ENCODE measurements at places on chromosomes 2 and 18.

GRCh38 chr18:11147371-11147951 is 1.9 kb downstream of the PIEZO2 start:
- peak; percentile 71 for DNase-seq

DNA sequence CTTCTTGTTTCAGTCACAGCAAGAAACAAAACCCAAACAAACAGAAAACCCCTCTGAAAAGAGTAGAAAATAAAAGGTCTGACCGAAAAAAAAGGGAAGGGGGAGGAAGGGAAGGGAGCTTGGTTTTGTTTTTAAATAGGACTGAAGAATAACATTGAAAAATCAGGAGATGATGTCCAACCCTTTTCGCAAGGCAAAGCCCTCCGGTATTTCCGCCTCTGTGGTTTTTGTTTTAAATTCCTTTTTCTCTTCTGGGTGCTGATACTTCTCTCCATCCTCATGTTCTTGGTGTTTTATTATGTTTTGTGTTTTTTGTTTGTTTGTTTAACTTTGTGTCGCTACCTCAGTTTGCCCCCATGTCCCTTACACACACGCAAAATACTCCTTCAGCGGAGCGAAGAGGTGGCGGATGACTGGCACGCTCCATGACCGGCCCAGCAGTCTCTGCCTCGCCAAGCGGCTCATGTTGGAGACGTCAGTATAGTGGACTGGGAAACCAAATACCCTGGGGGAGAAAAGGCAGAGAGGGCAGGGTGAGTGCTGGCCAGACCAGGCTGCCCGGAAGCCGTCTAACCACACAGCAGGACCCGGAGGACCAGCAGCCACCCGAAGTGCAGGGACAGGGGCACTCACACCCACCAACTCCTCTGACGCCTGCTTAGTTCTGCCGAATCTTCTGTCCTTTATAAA is 65.7 kb upstream of the POMC start:
- DNase-seq = no peak

- no peak for DNase-seq
Observed at GRCh38 chr18:30280186-30280585, 762.4 kb downstream of the DSC3 start.

DNA sequence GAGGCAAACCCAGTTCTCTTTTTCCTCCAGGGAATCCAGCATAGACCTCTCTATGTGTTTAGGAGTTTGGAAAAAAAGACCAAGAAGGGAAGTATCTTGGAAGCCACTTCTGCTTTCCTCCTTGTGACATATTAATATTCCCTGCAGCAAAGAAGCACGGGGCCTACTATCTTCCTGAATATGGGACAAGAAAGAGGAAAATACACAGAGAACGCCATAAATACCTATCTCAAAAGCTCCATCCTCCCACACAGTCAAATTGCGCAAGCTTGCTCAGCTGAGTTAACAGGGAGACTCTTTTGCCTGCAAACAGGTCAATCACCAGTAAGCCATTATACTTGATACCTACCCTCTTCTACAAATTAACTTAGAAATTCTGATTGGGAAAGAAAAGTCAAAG is 16.7 kb upstream of the RAPH1 start:
- no peak for DNase-seq

DNA sequence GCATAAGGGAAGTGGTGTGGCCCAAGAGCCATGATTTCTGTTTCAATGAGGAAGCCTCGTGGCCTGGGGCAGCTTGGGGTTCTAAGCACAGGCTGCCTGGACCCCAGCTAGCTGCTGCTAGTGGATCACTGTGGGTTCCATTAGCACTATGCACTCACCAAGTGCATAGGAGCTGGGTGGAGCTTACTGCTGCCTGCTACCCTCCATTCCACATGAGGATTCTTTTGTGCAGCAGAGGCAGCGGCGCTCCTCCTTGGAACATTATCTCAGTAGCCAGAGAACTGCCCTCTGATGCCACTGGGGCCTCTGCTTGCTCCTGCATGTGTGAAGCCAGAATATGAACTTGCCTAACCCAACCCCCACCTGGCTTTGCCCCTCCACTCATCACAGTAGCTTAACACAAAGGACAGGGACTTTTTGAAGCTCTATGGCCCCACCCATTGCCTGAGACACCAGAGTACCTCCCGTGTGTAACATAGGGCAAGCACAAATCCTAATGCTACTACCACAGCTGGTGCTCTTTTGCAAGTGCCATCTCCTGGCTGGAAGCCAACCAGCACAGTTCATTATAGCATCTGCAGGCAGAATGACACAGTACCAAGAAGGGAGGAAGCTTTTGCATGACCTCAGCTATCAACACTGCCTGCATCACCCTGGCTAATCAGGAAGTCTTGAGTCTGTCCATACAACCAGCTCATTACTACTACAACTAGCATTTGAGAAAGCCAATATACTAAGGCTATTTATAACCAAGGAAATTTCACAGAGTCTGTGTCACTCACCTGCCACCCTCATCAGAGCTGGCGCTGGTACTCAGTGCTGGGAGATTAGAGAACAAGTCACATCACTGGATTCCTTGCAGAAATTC is 297.0 kb upstream of the GULP1 start:
- DNase-seq = no peak

- DNase-seq = no peak
Observed at GRCh38 chr2:203909974-203910373, 26.6 kb upstream of the ICOS start.

GRCh38 chr2:128396946-128397345 is 78.3 kb upstream of the HS6ST1 start:
- no peak for DNase-seq

GRCh38 chr2:234674781-234675201 is 177.9 kb upstream of the ARL4C start:
- DNase-seq = no peak

- DNase-seq = no peak
Observed at GRCh38 chr2:169349535-169349934, 12.8 kb downstream of the LRP2 start.

DNA sequence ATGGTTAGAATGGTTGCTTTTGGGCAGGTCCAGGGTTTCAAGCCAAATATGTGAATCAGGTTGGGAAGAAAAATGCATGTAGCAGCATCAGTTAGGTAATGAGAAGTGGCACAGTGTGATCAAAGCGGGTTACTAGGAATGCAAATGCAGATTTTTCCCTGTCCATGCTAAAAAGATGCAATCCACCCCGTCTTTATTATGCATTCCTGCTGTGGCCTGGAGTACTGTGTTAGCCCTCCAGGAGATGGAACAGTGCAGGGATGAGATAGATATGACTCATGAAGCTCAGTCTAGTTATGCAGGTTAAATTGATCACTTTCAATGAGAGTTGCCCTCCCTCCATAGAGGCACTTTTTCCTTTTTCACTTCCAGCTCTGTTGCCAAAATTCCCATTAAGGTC is 283.8 kb downstream of the CTNNA2 start:
- DNase-seq = no peak

- DNase-seq = no peak
Observed at GRCh38 chr2:196591621-196592022, 47.9 kb upstream of the CCDC150 start.

- DNase-seq = no peak
Observed at GRCh38 chr2:227876300-227876801, 4.9 kb downstream of the DAW1 start.

DNA sequence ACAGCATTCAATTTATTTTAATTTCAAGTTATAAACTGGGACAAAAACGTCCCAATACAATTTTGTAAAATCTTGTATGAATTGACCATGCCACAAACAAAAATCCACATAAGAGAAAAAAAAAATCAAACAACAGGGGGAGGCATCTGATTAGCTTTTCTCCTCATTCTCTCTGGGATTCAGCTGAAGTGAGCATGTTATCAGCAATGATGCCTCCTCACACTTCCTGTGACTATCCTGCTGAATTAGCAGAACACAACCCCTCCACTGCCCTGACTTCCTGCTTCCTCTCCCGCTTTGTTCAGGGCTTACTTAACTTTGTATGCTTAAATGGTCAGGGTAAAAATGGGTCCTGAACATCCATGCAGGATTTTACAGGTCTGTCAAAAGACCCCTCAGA is 132.2 kb upstream of the ITGB6 start:
- DNase-seq = no peak

- DNase-seq = no peak
Observed at GRCh38 chr18:22456547-22456946, 38.8 kb upstream of the CTAGE1 start.

GRCh38 chr2:67600946-67601345 is 203.8 kb downstream of the ETAA1 start:
- DNase-seq = no peak

- DNase-seq = no peak
Observed at GRCh38 chr2:20488201-20488641, 41.3 kb downstream of the RHOB start.

GRCh38 chr2:239383036-239383758 is 17.6 kb downstream of the HDAC4 start:
- no peak for DNase-seq

GRCh38 chr2:28423856-28424605 is 31.4 kb downstream of the FOSL2 start:
- DNase-seq = no peak

GRCh38 chr2:10507106-10507505 is 59.0 kb upstream of the ODC1 start:
- DNase-seq = no peak

- DNase-seq = no peak
Observed at GRCh38 chr2:179340678-179341077, 76.0 kb upstream of the SESTD1 start.

DNA sequence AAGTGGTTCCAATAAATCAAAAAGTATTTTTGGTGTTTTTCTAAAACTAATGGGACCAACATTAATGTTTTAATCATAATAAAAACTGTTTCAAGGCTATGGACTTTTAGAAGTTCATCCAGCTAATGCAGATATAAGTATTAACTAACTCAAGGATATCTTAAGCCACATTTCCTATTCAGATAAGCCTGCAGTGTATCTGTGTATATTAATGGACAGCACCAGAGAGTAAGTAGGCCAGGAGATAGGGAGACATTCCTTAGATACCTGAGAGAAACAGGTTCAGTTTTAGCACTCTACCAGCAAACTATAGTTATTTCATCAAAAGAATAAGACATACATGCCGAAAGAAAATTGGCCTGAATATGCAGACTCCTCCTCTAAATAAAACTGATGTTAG is 27.3 kb downstream of the PREPL start:
- DNase-seq = no peak

GRCh38 chr18:32877371-32877770 is 104.5 kb upstream of the KLHL14 start:
- no peak for DNase-seq

DNA sequence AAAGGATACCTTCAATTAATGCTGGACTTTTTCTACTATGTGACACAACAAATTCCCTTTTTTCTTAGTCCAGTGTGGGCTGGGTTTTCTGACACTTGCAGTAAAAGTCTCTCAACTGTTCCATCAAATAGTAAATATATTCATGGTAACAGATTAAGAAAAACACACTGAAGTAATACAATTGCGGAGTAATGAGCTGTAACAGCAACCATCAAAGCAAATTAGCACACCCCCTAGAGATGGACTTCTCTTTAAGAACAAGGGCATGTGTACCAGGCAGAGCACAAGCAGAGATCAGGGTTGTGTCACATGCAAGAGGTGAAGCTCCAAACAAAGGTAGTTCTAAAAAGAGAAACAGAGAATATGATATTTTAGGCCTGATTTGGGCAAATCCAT is 72.7 kb upstream of the CHRNA1 start:
- DNase-seq = no peak

DNA sequence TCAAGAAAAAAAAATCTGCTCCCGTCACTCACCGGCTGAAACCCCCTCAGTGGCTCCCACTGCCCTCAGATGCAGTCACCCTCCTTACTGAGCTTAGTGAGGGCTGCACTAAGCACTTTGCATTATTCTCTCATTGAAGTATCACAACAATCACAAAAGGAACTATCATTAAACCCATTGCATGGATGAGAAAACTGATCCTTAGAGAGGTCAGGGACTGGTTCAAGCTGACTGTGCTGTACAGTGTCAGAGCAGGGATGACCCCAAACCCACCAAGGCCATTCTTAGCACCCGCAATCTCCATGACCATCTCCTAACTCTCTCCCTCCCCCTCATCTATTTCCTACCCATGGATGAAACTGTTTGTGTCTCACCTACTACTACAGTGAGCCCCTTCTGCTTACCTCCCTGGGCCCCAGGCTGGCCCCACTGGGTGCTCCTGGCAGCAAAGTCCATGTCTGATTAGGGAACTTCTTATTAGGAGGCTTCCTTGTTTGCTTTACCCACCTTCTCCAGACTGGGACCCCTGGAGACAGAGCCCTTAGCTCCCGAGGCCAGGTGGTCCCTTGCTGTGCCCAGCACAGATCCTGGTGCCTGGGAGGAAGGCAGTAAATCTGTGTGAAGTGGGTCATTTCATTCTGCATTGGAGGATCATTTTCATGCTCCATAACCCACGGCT is 139.3 kb upstream of the ID2 start:
- peak; percentile 23 for DNase-seq

- no peak for DNase-seq
Observed at GRCh38 chr2:181850936-181851560, 40.5 kb upstream of the ITPRID2 start.

DNA sequence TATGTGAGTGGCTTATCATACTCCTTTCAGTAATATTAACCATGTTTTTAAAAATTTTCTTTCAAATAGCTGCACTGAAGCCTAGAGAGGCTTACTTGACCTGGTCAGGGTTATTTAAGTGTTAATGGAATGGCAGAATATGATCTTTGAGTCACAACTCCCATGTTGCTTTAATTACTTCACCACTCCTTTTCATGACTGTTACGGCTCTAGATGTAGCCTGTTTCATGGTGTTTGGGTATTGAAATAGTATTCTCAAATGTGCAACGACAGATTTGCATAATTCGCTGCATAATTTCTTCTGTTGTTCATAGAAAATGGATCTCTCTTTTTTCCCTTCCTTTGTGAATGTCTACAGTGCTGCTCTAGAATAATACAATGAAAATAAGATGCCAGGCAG is 51.6 kb upstream of the PLA2R1 start:
- no peak for DNase-seq

- DNase-seq = no peak
Observed at GRCh38 chr2:152462120-152462519, 127.1 kb downstream of the FMNL2 start.

GRCh38 chr2:137872577-137872976 is 91.7 kb upstream of the HNMT start:
- no peak for DNase-seq

All from right forelimb (tissue), 1 donor.